ENCODE measurements at places on chromosomes 5 and 9.

DNA sequence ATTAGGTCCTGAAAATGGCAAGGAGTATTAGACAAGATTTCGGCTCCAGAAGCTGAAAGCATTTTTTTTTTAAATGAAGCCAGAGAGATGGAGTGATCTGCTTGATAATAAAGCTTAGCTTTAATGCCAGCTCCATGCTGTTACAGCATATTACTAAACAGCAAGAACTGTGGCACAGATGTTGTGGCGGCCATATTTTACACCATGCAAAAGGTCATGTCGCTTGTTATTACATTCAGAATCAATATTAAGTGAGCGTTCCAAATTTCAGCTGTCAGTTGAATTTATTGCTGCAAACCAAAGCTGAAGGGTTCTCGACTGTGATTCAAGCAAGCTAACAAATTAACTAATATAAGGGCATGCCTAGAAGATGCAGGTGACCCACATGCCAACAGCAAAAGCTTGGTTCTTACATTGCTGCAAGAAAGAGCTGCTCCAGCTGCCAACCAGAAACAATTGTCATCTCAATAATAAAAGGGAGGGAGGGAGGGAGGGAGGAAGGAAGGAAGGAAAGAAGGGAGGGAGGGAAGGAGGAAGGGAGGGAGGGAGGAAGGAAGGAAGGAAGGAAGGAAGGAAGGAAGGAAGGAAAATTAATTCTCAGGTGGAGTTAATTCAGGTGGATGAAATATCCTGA lies 517.7 kb upstream of the WWC1 start:
- DNase-seq = no peak

DNA sequence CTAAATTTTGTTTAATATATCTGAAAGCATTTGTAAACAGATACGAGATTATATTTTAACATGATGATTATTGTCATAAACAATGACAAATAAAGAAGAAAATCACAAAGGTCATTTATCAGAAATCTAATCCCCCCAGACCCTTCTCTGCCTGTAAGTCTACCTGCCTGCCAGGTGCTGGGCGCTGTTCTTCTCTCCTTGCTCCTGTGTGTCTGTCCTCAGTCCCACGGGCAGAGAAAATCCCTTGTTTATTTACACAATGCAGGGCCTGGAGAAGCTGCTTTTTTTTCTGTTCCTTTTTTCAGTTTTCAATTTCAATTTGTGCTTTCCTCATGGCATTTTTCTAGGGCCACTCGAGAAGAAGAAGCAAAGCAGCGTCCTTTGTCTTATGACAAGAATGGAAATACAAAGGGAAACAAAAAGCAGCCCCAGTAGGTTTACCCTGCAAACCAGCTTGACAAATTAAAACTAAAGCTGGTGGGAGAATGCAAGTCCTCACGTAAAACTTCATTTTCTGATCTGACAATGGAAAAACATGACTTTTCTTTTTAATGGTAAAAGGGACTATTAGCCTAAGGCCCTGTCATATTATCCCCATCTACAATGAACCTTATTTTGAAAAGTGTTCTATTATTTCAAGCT lies 282.4 kb upstream of the KLF9 start:
- DNase-seq = no peak

DNA sequence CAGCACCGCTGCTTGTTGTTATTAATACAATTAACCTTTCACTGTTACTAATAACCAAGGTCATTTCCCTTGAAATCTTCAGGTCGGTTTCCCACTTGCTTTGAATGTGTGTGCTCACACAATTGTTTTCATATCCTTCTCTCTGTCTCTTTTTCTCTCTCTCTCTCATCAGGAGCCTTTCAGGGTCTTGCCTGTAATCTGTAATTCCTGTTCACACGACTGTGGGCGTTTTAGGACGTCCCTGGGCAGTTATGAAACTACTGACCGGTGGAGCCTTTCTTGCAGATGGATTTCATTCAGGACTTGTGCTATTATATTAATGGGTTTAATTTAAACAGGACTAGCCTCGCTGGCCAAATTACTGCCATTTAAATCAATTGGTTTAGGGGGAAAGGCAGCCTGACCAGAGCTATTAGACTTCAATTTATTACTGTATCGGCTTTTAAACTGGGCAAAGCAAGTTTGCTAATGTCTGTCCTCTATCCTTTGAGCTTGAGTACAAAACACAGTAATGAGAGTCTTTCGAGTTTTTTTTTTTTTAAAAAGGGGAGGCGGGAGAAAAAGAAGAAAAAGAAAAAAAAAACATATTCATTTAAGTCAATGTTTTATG lies 316.0 kb upstream of the TLE4 start:
- DNase-seq = no peak

- DNase-seq = no peak
Measured at GRCh38 chr5:158940977-158941376, 158.7 kb downstream of the EBF1 start.

GRCh38 chr9:24961762-24962161 lies 416.1 kb upstream of the IZUMO3 start:
- no peak for DNase-seq

- no peak for DNase-seq
Measured at GRCh38 chr9:18009902-18010301, 431.0 kb downstream of the SH3GL2 start.

- DNase-seq = no peak
Measured at GRCh38 chr5:177997846-177998245, 1.8 kb upstream of the PROP1 start.

- DNase-seq = no peak
Measured at GRCh38 chr9:86807367-86807976, 139.8 kb downstream of the GAS1 start.

GRCh38 chr5:76351176-76351575 lies 51.9 kb upstream of the IQGAP2 start:
- no peak for DNase-seq

GRCh38 chr9:116160676-116161571 lies 7.3 kb downstream of the PAPPA start:
- no peak for DNase-seq

- no peak for DNase-seq
Measured at GRCh38 chr9:129253803-129254381, 75.8 kb upstream of the IER5L start.

DNA sequence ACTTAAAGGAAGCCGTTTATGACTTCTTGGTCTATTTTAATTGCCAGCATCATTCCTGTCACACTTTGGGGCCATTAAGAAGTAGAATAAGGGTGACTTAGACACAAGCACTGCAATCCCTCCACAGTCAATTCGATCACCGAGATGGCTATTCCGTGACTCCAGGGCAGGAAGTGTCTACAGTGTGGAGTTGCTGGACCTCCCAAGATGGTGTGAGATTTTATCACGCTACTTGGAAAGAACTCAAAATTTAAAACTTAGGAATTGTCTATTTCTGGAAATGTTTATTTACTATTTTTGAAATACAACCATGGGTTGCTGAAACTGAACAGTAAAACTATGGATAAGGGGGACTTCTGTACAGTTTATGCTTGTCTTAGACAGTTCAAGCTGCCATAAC lies 6.2 kb downstream of the FBXL7 start:
- DNase-seq = no peak

DNA sequence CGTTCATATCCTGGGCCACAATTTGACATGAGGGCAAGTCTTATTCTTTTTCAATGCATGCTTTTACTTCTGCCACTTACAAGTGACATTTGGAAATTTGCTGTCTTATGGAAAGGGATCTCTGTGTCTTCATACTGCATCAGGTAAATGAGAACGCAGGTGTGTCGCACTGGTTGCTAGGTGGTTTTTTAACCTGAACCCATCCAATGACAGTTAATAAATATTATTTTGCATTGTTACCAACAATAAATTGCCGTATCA lies 1.1 kb downstream of the ADAMTS16 start:
- no peak for DNase-seq

- no peak for DNase-seq
Measured at GRCh38 chr9:34163434-34163833, 15.4 kb upstream of the UBAP1 start.

DNA sequence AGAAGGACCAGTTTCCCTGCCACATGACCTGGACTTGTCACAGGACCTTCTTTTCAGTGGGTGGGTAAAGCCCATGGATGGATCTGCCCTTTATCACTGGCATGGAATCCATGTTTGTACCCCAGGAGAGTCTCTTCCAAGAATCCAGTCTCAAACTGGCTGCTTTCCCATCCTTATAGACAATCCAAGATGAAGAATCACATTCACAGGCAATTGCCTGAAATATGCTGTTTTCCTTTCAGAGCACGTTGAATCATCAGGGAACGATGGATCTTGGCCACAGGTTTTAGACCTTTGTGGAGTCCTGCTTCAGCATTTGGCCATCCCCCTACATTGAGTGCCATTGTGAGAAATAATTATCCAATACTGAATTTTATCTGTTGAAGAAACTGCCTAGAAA lies 319.8 kb downstream of the ASTN2 start:
- DNase-seq = no peak

GRCh38 chr5:44506561-44506960 lies 117.3 kb upstream of the FGF10 start:
- DNase-seq = no peak

GRCh38 chr9:20981486-20981885 lies 50.0 kb downstream of the HACD4 start:
- DNase-seq = no peak

GRCh38 chr5:155027993-155028629 lies 14.6 kb downstream of the KIF4B start:
- no peak for DNase-seq

DNA sequence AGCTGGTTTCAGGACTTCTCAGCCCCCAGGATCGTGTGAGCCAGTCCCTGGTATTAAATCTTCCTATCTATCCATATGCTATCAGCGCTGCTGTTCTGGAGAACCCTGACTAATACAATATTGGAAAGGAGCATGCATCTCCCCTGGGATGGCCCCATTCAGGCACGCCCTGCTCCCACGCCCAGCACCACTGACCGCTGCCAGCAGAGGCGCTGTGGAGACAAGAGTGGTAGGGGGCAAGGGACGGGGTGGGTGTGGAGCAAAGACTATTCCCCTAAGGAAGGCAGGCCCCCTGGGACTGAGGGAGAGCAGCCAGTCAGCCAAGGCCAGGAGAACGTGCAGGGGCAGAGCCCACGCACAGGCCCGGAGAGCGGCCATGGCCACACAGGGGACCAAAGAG lies 116.0 kb downstream of the VAV2 start:
- no peak for DNase-seq

DNA sequence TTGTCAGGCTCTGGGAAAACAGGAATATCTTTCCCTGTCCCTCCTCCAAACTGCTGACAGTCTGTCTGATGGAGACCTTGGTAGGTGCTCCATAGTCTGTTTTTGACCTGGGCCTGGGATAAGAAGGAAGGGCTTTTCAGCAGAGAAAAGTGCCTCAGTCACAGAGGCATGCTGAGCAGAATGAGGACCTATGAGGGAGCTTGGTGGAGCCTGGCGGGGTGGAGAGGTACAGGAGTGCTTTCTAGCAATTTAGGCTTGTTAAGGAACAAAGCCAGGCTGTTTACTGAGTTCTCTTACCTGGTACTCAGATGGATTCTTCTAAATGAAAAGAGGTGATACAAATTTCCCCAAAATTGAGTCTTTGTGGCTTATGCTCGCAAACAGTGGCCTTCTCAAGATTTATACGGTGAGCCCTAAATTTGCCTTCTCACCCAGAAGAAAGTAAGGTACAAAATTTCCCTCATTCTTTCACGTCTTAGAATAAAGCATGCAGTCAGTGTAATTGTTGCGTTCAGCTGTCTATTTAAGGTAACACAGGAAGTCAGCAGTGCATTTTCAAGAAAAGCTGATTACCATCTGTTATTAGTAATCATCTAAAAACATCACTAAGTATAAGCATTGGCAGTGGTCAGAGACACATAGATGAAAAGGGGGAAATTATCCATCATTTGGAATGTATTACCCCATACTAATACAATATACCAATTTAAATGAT lies 28.6 kb upstream of the IL13 start:
- no peak for DNase-seq

GRCh38 chr5:92917044-92917443 lies 664.0 kb downstream of the NR2F1-AS1 start:
- no peak for DNase-seq

GRCh38 chr5:39399135-39400036 lies 25.4 kb downstream of the DAB2 start:
- no peak for DNase-seq

DNA sequence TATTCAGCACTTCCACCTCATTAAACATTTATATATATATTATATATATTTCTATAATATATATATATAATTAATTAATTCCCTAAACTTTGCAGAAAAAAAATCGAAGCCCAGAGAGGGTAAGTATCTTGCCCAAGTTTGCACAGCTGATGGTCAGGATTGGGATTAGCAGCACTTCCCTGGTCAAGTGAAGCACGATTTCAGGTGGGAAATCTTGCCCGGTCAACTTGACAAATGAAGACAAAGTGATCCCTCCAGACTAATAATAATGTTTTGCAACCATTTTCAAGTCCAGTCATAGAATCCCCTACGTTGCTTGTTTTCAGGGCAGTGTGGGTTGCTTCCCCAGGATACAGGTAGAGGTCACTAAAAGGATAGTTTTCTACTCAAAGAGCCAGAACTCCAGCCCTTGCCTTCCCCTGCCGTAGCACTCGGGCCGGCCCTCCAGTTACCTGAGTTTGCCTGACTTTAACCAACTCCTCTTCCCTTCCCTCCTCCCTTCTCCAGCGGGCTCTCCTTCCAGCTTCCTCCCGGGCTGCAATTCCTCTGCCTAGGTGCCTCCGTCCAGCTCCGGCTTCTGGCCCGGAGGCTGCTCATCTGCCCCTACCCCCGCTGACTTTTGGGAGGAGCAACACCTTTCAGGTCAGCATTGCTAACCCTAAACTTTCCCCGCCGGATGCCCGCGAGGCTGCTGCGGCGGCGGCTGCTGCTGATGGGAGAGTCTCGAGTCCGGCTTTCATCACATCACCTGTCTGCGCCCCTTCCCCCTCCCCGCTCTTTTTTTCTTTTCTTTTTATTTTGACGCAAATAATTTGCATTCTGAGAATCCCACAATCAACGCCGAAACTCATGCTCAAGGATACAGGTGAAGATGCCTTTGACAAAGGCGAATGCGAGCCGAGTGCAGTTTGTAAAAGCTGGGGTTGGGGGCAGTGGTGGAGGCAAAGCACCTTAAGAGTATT lies 930 bp downstream of the PRLR start:
- no peak for DNase-seq

GRCh38 chr5:137641148-137641547 lies 94.7 kb downstream of the KLHL3 start:
- no peak for DNase-seq

DNA sequence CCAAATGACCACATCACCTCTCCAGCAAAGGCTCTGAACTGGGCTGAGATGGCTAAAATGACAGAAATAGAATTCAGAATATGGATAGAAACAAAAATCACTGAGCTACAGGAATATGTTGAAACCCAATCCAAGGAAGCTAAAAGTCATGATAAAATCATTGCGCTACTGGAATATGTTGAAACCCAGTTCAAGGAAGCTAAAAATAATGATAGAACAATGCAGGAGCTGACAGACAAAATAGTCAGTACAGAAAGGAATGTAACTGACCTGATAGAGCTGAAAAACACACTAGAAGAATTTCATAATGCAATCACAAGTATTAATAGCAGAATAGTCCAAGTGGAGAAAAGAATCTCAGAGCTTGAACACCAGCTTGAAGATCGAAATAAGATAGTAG lies 394.9 kb upstream of the GRAMD2B start:
- no peak for DNase-seq

- DNase-seq = no peak
Measured at GRCh38 chr9:3138231-3139229, 294.6 kb upstream of the PUM3 start.

All from activated naive CD4-positive, alpha-beta T cell (primary cell).